SHP77 treated with DMSO at 0.1 percent for 48 hours (cell line): ENCODE measurements at places on chromosomes 1 and 21.

GRCh38 chr1:110872745-110873720 lies at the start of gene CD53:
Gene CD53 (plus strand): TSS chr1:110873148. CDS start chr1:110891409, 18,261 bp downstream.
- no peak for DNase-seq

GRCh38 chr1:198681831-198682759 lies 43.3 kb downstream of the PTPRC start:
- DNase-seq = no peak

DNA sequence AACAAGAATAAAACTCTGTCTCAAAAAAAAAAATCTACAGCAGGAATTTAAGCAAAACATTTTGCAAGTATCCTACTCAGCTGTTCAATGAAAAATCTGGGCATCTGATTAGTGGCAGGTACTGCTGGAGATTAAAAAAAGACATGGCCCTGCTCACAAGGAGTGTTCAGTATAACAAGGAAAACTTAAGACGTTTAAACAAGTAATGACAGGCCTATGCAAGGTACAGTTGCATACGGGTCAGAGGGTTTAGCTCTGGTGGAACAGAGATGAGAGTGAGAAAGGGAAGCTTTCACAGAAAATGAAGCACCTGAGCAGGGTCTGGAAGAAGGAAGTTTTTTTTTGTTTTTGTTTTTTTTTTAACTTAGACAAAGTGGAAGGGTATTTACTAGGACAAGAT lies 23.0 kb downstream of the SNRNP40 start:
- no peak for DNase-seq

DNA sequence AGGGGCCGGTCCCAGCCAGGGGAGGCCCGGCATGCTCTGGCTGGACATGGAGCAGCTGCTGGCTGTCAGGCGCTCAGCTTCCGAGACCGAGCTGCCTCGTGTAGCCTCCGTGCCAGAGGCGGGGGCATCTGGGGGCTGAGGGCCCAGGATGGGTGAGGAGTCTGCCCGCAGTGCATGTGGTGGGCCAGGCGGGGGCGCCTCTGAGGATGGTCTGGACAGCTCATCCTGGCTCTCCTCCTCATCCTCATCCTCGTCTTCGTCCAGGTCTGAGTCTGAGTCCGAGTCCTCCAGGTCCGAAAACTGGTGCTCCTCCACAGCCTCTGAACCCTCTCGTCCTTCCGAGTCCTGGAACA lies 28.9 kb upstream of the EDN2 start:
- no peak for DNase-seq

- no peak for DNase-seq
These were observed 224.8 kb upstream of the SGIP1 start for GRCh38 chr1:66309006-66309741.

DNA sequence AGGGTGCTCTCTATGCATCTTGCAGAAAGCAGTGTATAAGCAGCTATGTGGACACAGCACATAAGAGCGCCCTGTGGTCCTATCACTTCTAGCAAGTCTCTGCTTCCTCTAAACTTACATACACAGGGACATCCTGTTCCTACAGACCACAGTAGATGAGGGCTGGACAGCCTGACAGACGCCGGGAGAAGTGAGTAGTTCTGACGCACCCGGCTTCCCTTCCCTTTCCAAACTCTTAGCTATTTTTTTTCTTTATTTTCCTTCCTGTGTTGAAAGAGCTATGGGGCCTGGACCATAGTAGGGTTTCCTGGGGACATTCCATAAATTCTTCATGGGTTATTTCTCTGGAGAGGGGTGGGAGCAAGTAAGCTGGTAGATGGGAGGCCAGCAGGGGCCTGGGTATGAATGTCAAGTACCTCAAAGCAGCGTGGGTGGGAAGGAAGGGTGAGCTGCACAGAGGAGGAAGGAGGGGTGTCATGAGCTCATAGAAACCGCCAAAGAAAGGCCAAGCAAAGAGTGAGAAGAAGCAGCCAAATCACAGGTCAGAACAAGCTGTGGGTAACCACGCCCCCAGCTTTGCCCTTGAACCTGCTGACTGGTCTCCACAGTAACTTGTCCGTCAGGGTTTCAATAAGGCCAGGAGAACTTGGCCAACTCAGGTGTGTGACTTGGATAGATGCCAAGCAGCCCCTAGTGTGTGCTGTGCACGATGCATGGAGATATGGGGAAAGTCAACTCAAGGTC lies 36.6 kb downstream of the PLXNA2 start:
- no peak for DNase-seq

DNA sequence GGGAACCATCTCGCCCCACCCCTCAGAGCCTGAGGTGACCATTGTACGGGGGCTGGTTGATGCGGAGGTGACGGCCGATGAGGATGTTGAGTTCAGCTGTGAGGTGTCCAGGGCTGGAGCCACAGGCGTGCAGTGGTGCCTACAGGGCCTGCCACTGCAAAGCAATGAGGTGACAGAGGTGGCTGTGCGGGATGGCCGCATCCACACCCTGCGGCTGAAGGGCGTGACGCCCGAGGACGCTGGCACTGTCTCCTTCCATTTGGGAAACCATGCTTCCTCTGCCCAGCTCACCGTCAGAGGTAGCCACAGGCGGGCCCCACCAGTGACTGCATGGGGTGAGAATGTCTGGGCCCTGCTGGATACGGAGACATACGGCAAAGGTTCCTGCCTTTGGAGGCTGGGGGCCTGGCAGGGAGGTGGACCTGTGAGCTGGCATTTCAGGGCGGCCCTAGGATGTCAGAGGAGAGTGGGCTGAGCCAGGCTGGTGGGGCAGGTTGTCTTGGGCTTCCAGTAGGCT lies 98.5 kb downstream of the TRIM11 start:
- DNase-seq = no peak

- no peak for DNase-seq
These were observed 39.0 kb downstream of the ST7L start for GRCh38 chr1:112579801-112580510.

GRCh38 chr1:40886318-40887011 lies 24.3 kb upstream of the CITED4 start:
- DNase-seq = no peak

GRCh38 chr1:116777831-116778830 lies 23.9 kb downstream of the CD2 start:
- DNase-seq = no peak

- no peak for DNase-seq
These were observed 393.1 kb downstream of the BRINP3 start for GRCh38 chr1:190084552-190084951.

GRCh38 chr1:239388578-239388977 lies 2.2 kb downstream of the CHRM3 start:
- DNase-seq = no peak

DNA sequence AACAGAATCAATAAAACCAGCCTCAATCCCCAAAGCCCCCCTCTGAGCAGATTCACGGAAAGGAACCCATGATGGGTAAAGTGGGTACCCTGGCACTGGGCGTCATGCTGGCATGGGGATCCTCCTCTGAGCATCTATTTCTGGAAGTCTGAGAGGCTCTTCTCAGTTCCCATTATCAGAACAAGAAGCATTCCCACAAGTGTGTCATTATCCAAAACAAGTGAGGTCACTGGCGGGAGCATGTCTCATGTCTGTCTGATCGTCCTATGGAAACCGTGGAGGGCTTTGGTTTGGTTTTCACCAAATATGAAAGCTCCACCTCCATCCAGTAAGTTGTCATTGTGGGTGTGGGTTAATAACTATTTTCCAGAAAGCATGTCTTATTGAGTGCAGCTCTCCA lies 70.7 kb downstream of the PGM1 start:
- DNase-seq = no peak

DNA sequence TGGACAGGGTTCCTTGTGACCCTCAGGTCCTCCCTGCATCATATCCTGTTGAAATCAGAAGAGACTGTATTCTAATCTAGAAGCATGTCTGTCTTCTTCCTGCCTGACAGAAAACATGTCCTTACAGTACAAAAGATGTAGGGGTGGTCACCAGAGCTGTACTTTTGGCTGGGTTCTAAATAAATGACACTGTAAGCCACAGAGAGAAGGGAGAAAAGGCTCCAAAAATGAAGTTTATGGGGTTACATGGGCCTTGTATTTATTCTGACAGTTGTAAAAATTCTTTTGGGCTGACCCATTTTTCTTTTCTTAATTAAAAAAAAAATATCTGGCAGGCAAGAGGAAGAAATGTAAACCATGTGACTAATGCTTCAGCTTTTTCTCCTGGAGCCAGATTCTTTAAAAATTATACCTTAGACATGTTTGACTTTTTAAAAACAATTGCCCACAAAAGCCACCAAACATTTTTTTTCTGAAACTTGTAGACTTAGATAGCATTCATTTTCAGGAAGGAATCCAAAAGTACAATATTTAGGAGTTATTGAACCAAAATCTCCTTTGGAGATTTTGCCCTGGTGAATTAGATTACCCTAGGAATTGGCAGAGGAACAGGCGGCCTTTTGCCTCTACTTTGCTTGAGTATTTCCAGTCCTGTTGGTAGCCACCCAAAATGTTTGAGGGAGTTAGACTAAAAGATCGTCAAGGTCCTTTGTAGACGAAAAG lies 17.1 kb downstream of the RGL1 start:
- no peak for DNase-seq

GRCh38 chr21:41321211-41321907 lies 4.8 kb downstream of the FAM3B start:
- DNase-seq = peak; percentile 63

DNA sequence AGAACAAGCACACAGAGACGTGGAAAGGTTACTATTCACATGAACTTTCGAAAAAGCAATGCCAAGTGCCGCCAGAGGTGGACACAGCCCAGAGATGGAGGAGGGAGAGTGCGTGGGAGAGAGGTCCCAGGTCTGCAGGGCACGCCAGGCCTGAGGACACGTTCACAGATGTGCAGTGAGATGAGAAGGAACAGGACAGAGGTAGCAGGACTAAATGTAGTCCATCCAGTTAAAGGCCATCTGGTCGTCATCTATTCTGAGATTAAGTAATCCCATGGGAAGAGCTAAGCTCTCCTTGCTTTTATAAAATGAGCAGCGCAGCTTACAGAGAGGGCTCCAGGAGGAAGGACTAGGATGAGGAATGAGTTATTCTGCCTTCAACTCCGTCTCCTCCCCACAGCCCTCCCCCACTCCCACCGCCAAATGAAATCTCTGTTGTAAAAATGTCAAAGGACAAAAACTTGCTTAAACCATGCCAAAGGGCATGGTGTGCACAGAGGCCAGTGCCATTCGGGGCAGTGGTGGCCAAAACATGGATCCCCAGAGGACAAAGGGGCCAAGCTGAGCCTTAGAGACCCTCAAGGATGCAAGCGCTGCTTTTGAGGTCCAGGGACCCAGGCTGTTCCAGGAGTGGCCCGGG lies 85.4 kb upstream of the SLC25A33 start:
- no peak for DNase-seq

GRCh38 chr21:25813917-25814316 lies 79.1 kb downstream of the GABPA start:
- no peak for DNase-seq

- no peak for DNase-seq
These were observed 43.0 kb downstream of the ATF3 start for GRCh38 chr1:212651521-212651920.

DNA sequence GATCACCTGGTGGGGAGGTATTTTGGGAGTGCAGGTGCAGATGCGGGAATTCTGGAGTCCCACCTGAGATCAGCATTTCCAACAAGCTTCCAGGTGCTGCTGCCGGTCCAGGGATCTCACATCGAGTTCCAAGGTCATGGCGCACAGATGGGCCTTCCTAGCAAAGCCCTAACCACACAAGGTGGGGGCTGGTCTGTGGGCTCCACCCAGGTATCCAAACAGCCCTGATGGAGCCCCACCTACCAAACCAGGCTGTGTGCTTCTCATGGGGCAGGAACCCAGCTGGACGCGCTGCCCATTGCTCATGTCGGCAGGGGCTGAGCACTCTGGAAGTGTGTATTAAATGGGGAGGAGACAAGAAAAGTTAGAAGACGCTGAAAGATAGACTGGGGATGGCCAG lies 35.0 kb upstream of the TMEM51 start:
- DNase-seq = no peak

DNA sequence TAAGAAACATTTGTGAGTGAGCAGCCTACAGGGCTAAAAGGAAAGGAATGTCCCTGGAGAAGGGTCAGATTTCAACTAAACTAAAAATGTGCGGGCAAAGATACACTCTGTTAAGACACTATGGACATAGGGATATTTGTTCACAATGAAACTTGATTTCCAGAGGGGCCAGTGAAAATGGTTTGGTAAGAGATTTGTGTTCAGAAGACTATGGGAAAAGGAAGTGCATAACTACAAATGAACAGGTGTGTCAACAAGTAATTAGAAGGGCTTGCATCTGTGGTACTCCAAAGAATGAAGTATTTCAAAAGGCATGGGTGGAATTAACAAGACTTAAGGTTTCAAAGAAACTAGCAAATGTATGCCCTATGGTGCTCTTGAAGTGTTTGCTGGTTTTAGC lies 60.4 kb downstream of the NME7 start:
- DNase-seq = no peak

GRCh38 chr1:225825607-225826007 lies 15.7 kb downstream of the EPHX1 start:
- DNase-seq = peak; percentile 43

DNA sequence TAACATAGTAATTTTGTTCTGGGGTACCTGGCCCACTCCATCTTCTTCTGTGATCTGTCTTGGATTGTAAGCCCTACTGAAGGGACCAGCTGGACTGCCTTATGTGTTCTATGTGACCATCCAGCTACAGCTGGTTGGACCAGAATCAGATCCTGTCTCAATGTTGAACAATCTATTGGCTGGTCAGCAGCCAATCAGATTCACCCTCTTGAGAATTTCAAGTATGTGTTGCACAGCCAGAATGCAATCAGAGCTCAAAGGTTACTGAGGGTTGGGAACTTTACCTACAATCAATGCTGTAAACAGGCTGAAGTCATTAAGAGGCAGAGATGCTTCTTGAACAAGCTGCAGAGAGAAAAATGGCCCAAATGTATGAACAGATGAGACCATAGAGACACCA lies 61.9 kb downstream of the KCNC4 start:
- DNase-seq = no peak

DNA sequence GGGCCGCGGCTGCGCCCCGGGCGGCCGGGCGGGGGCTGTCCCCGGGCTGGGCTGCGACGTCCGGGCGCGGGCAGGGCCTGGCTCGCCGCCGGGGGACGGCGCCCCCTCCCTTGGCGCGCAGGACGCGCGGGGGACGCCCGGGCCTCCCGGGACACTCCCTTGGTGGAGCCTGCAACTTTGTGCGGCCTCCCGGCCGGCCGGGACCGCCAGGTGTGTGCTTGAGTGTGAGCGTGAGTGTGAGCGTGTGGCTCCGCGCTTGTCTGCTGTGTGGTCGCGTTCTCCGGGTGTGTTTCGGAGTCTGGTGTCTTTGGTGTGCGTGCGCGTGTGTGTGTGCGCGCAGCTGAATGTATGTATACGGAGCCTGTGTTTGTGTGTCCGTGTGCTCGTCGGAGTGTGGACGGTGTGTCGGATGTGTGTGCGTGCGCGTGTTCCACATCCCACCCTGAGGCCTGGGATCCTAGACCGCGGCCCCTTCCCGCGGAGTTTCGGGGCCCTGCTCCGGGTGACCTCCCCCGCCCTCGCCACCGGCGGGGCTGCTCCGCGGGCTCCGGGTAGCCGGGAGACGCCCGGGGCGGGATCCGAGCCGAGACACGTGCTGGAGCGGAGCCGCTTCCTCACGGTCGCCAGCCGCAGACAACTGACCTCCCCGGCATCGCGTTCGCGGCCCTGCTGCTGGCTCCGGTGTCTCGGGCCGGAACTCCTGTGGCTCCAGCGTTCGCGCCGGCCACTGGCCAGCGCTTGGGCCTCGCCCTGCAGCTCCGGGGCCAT lies 1.7 kb downstream of the PTPRU start:
- no peak for DNase-seq
